Endothelial cell (in vitro differentiated cells): ENCODE measurements at places on chromosomes 1 and 21. TPM values are rescaled to one million over a fixed set of nuclear protein-coding genes. Genes with fewer than 3 reads are reported as not detected.

- DNase-seq = no peak
Observed at GRCh38 chr1:238960071-238960470, 426.3 kb upstream of the CHRM3 start.

KLF17 gene
- 0.23 TPM for total RNA-seq

DNA sequence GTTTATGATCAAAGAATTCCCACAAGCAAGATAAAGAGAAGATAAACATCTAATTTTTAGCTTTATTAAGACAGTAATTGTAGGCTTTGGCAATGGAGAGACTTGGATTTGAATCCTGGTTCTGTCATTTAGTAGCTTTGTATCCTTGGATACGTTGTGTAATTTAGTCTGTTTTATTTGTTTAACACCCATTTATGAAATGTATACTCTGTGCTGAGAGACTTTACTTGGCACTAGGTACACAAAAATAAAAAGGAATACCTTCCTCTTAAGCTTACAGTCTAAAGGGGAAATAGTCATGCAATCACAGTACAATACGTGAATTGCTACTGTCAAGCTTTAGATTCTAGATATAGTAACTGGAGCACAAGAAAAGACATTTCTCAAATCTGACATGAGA, 23.8 kb downstream of the ZMPSTE24 start:
- no peak for DNase-seq

GRCh38 chr1:2373551-2374251, 17.7 kb downstream of the MORN1 start:
- DNase-seq = no peak

DNA sequence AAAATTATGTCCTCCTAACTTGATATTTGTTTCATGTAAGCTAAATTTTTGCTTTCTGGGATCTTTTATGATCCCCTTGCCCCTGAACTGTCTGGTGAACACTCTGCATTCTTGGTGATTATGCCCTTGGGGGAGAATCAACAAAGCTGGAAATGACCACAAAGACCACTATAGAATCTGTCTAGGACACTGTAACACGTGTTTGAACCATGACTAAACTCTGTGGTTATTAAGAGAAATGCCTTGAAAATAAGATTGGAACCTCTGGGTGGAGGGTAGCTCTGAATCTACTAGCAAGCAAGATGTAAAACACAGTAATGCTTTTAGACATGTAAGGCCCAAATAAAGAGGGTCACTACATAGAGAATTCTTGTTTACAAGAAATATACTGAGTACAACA, 237.5 kb downstream of the HMCN1 start:
- DNase-seq = no peak
